AML-193 (cell line): ENCODE measurements at places on chromosomes 5 and 9.

DNA sequence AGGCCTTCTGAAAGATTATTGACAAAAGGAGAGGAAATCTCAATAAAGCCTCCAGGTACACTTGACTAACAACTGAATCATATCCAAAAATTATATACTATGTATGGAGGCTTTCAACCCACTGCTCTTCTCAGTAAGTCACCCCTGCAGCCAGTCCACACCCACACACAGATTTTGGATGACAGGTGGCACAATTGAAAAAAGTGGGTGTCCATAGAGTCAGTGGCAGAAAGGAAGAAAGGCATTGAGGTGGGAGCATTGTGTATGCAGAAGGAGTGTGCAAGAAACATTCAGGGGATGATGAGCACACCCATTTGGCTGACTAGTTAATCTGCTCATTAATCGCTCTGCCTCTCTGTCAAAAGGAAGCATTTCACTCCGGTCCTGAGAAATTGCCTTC lies 150.6 kb upstream of the IL12B start:
- DNase-seq, result no peak

DNA sequence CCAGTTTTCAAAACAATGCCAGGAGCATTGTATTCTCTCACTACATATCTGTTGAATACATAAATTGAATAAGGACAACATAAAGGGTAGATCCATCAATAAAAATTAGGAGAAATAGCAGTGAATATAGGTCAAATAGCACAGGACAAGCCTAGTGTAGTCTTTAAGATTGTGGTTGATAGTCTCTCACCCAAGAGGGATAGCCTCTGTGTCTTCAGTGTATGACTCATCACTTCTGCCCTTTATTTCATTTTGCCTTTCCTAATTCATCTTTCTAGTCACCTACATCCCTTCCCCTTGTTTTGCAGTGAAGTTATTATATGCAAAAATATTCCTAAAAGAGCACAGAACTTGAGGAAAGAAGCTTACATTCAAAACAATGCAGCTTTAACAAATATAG lies 335.0 kb upstream of the TUSC1 start:
- DNase-seq, result no peak

- DNase-seq, result no peak
Measured at GRCh38 chr9:75106857-75107256, 18.5 kb downstream of the OSTF1 start.

GRCh38 chr5:122611406-122611805 lies 163.5 kb upstream of the SNX2 start:
- no peak for DNase-seq

DNA sequence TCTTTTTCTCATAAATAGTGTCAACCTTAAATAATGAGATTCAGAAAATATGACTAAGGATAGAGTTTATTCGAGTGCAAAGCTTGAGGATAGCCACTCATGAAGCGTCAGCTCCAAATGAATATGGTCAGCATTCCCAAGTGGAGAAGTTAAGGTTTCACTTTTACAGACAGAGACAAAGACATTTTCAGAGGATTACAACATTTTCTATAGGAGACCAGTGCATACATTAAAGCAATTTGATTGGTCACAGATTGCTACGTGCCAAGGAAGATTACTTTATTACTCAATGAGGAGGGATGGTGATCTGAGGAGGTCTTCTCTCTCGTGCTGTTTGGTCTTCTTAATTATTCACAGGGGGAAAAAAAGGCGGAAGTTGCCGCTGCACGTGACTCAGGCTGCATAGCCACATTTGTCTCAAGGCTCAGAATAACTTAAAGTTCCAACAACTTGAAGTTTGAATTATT lies 60.1 kb upstream of the SPATA31C2 start:
- no peak for DNase-seq

GRCh38 chr5:125262782-125263181 lies 516.3 kb upstream of the ZNF608 start:
- no peak for DNase-seq

GRCh38 chr5:149576021-149576420 lies 5.3 kb upstream of the ARHGEF37 start:
- DNase-seq, result no peak

- no peak for DNase-seq
Measured at GRCh38 chr5:156401804-156402203, 74.8 kb downstream of the SGCD start.

- no peak for DNase-seq
Measured at GRCh38 chr5:73381590-73382400, 66.8 kb downstream of the FOXD1 start.

DNA sequence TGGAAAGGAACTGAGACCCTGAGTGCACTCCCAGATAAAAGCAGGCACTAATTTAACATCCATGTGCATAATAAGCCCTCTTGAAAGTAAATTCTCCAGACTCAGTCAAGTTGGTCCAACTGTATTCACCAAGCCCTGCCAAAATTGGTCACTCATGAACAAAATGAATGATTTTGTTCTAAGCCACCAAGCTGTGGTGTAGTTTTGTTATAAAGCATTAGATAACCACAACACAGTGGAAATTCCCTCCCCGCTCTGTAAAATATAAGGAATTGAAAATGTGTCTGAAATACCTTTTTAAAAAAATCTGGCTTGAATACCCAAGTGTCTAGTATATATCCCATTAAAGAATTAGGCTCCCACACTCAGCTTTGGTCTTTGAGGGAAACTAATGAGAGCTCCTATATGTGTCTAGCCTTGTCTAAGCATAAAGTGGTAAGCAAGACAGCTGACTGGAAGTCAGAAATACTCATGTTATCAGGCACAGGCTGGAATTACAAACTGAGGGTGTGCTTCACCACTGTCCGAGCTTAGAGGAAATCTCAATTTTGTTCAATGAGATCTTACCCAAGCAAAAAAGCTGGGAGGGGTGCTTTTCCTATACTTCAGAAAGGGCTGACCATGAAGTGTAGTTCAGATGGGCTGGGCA lies 33.2 kb downstream of the IDNK start:
- DNase-seq, result no peak

- DNase-seq, result no peak
Measured at GRCh38 chr5:56552612-56553268, 262.6 kb upstream of the MAP3K1 start.

- DNase-seq, result no peak
Measured at GRCh38 chr9:108133101-108133500, 643.5 kb upstream of the KLF4 start.

DNA sequence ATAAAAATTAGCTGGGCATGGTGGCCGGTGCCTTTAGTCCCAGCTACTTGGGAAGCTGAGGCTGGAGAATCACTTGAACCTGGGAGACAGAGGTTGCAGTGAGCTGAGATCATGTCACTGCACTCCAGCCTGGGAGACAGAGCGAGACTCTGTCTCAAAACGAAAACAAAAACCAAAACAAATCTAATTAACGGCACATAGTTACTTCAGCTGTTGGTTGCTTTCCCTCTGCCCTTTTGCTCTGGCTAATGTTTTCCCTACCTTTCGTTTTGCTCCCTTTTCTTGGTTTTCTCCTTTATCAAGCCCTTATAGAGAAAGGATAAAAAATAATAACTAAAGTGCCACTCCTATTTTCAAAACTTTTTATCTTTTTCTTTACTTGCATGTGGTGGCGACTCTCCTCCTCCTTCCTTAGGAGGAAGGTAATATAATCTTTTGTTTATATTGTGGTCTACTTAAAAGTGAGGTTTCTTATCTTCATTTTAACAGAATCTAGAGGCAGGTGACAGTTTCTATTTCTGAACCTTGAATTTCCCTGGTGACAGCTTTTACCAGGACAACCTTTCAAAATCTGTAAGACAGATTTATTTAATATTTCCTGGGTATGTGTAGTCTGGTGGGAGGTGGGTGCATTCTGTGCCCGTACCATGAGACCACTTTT lies 125.4 kb downstream of the ARHGEF28 start:
- DNase-seq, result no peak

DNA sequence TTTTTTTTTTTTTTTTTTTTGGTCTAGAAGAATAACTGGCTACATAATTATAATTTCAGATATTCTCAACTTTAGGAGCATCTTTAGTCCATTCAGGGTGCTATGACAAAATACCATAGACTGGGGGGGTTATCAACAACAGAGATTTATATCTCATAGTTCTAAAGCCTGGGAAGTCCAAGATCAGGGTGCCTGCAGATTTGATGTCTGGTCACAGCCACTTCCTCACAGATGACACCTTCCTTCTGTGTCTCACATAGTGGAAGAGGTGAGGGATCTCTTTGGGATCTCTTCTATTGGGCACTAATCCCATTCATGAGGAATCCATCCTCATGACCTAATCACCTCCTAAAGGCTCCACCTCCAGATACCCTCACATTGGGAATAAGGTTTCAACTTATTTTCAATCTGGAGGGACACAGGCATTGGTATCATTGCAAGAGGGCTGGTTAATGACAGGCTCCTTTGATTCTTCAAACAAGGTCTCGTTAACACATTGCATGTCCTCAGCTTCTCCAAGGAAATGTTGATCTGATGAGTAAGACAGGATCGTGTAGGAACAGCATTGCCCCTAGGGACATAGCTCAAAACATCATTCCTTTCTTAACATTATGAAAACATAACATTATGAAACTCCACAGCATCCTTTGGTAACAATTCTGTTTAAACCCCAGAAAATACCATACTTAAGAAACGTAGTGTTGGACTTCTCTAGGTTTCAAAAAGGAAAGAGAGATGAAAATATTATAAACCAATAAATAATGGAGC lies 372.4 kb downstream of the SEMA5A start:
- DNase-seq, result no peak

DNA sequence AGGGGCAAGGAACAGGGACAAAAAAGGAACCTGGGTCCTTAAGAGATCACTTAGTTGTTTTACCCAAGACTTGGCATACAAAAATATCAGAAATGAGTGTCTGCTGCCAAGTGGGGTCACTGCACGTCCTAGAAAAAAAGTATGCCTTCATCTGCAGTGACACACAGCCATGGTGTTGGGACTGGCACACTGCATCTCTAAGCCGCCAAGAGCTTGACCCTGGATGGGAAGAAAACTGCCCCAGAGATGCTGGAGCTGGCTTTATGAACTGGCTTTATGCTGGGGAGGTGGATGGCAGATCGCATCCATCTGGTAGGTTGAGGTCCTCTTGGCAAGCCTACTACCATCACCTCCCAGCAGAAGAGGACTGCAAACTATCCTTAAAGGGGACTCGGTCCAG lies 51.7 kb downstream of the IRF1 start:
- no peak for DNase-seq

DNA sequence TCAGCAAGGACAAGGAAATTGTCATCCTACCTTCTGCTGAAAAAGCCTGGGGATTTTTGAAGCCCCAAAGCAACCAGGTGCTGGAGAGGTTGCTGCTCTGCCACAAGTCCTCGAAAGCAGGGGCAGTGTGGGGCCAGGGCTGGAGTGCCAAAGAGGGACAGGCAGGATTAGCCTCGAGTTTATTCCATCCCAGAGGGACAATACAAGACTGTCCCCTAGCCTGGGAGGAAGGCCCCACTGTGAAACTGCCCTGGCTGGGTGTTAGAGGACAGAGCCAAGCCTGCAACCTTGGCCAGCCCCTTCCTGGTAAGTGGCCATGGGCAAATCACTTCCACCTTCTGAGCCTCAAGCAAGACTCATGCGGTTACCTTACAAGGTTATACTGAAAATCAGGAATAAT lies 55.1 kb downstream of the WHRN start:
- DNase-seq, result no peak

DNA sequence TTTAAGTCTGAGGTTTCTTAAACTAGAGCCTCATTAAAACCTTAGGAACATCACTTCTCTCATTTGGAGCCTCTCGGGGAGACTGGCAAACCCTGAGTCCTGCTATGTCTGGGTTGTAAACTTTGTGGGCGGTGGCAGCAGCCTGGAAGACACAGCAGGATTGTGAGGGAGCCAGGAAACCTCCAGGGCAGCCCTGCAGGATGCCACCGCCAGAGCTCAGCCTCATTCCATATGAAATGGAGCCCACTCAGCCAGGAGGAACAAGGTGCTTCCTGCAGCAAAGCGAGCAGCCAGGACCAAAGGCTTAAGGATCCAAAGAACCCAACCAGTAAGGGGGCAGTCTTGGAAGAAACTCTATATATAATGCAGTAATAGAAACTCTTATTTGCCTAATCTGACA lies 37.9 kb upstream of the IDNK start:
- DNase-seq, result no peak

GRCh38 chr9:74496819-74497747 lies at the start of gene RORB:
Gene RORB, plus strand, starts transcription at chr9:74497335. Its CDS starts 642 bp downstream, at chr9:74497977.
- DNase-seq, result no peak

GRCh38 chr5:81787474-81788242 lies 36.8 kb upstream of the SSBP2 start:
- peak; percentile 9 for DNase-seq

GRCh38 chr5:158529454-158529853 lies 570.3 kb downstream of the EBF1 start:
- no peak for DNase-seq

DNA sequence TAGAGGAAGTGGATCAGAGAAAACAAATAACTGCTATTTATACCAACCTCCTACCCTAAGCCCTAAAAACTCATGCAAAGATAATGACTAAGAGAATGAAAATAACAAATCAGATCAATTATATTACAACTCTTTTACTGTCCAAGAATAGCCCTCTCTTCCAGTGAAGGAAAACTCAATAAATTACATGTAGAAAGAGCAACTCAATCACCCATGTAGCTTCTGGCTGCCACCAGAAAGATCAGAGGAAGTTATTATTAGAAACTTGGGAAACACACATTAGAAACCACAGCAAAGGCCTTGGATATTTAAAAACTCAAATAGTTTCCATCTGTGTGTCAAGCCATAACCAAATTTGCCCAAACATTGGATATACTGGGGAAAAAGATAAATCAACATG lies 134.0 kb upstream of the TARS1 start:
- DNase-seq, result no peak

DNA sequence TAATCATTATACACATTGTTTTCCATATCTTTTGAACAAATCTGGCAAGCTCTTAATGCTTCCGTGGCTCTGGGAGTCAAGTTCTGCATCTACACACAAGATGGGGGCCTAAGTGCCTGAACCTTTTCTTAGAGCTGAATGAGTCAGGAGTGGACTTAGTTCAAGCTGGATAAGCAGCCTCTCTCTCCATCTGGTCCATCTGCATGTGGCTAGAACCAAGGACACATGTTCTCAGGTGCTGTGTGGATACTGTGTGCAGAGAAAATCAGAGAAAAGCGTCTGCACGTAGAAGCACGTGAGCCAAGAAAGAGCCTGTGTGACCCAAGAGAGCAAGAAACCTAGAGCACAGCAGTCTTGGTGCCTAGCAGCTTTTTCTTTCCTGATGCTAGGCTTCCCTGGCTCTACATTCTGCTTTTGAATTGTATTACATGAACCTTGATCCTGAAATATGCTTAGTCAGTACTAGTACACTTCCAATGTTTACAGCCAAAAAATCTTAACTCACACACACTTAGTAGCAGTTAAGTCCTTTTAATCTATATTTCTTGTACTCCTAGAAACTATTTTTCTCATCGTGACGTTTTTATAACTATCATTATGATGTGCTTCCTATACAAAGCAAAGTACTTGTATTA lies 1798.9 kb downstream of the MAT2B start:
- DNase-seq, result no peak

DNA sequence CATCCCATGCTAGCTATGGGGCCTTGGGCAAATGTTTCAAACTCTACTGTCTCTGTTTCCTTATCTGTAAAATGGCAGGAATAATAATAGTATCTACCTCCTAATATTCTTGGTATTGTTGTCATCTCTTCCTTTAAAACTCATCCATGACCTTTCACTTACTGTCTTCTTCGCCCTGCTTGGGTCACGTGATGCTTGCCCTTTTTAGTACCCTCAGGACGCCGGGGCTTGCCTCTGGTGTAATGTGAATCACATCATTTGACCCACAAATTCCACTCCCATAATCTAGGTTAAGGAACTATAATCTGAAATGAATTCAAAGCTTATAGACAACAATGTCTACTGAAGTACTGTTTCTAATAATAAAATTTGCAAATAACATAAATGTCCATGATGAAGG lies 162.7 kb downstream of the DRD1 start:
- no peak for DNase-seq
